ENCODE measurements at places on chromosomes 16 and 17.

GRCh38 chr17:77216486-77216885 is 75.7 kb downstream of the SEC14L1 start:
- no peak for DNase-seq

DNA sequence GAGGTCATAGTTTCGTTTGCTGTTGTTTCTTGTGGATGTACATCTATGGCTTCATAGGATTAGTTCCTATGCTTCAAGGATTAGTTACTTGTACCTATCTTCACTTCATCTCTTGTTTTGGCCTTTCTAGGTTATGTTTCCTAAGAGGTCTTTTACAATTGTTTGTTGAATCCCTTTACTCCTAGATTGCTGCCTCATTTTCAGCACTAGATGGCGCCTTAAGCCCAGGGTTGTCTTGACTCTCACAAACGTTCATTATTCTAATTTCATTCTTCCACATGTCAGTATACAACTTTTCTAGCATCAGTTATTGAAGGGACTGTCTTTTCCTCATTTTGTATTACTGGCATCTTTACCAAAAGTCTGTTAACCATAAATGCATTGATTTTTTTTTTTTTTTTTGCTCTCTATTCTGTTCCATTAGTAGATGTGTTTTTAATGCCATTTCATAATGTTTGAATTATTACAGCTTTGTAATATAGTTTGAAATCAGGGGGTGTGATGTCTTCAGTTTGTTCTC is 45.0 kb upstream of the NACA2 start:
- DNase-seq, result peak; percentile 15

- no peak for DNase-seq
These were observed 7.5 kb downstream of the NPTX1 start for GRCh38 chr17:80468781-80469493.

- no peak for DNase-seq
These were observed 29.8 kb downstream of the COX4I1 start for GRCh38 chr16:85829171-85829719.

- DNase-seq, result no peak
These were observed 208.9 kb downstream of the SHISA9 start for GRCh38 chr16:13110124-13110796.

DNA sequence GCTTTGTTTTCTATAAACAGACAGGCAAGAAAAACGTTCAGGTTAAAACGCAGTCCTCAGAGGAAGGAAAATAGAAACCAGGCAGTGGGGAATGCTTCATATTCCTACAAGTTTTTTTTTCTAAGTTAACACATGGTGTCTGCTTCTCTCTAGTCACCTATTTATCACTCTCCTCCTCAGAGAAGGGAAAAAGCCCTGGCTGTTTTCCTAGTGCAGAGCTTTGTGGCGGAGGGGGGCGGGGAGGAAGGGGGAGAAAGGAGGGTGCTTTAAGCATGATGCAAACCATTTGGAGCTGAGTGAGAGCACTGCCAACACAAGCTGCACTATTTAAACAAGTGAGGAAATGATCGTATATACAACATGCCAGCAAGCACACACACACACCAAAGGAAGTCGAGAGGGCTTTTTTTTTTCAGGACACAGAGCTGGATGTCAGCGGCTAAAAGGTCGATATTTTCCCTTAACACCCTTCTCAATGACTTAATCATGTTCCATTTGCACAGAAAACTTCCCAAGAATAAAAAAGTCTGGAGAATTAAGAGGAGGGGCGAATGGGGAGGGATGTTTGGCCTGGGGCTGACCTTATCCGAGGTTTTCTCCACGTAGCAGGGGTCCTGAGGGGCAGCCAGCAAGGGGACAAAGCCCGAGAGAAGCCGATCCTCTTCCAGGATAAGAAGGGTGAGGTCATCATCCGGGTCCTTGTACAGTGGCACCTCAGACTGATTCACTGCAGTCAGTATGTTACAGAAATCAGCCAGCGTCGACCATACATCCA is 117.4 kb downstream of the HIC1 start:
- no peak for DNase-seq
